ENCODE measurements at places on chromosomes 4 and X. TPM values are rescaled to one million over a fixed set of nuclear protein-coding genes. Genes with fewer than 3 reads are reported as not detected.

The RAI2 gene
- total RNA-seq = 3.5 TPM

The GLRB gene
- total RNA-seq = 9.0 TPM

The AMBN gene
- 0.20 TPM for total RNA-seq

The C1QTNF7 gene
- total RNA-seq = 0.18 TPM

The CRMP1 gene
- 3.9 TPM for total RNA-seq

The TRIM60 gene
- total RNA-seq = 0.31 TPM

The TKTL1 gene
- total RNA-seq = 4.4 TPM

The G3BP2 gene
- total RNA-seq = 203 TPM

The PRDM8 gene
- 1.3 TPM for total RNA-seq

Measured in motor neuron (in vitro differentiated cells).